ENCODE measurements at places on chromosomes 12 and 14. TPM values are rescaled to one million over a fixed set of nuclear protein-coding genes. Genes with fewer than 3 reads are reported as not detected.

DNA sequence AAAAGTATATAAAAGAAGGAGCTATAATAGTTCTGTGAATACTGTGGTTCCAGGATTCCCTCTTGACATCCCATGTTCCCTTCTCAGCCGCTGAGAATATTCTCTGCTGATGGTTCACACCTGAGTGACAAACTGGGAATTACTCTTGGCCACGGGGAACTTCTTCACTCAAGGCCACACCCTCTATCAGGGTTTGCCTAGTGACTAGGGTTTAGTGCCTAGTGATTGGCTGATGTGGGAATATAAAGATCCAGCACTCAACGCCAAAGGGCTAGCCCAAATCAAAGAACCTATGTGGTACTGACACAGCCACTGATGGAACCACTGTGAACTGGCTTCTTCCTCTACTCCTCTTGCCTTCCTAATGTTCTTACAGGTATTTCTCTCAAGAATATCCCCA, 248.4 kb downstream of the ASCL1 start:
- no peaks in the 10 kb centered on the region for H3K36me3 ChIP-seq
- no peak overlapping the region for H3K4me3 ChIP-seq
- no peaks in the 10 kb centered on the region for H3K27me3 ChIP-seq
- no peak overlapping the region for H3K27ac ChIP-seq

- DNase-seq, result peak; percentile 31
- H3K4me3 ChIP-seq, result no peak within 1 kb of the TSS
- H3K36me3 ChIP-seq, result no peaks in the 10 kb centered on the region
Observed at GRCh38 chr12:102197789-102198188, at the start of gene PMCH. PMCH (minus strand) TSS chr12:102197833; CDS start chr12:102197770, 63 bp downstream.

DNA sequence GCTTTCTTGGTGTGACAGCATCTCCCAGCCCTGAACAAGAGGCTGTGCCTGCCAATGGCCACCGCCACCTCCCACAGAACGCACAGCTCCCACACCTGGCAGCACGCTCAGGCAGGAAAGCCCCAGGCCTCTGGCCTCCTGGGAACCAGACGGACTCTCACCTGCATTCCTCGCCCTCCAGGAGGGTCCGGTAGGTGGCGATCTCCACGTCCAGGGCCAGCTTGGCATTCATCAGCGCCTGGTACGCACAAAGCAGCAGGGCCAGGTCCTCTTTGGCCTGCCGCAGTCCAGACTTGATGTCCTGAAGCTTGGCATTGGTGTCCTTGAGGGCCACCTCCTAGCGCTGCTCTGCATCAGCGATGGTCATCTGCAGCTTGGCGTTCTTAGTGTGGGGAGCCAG, 12.1 kb upstream of the KRT77 start:
- no peaks in the 10 kb centered on the region for H3K36me3 ChIP-seq
- H3K4me1 ChIP-seq, result no peaks in the 10 kb centered on the region
- DNase-seq, result no peak
- no peak overlapping the region for H3K4me3 ChIP-seq
- H3K27ac ChIP-seq, result no peak overlapping the region
- peaks cover 32% of the 10 kb centered on the region for H3K27me3 ChIP-seq

Gene IGF1
- total RNA-seq, result 1.3 TPM

Gene CCDC38
- total RNA-seq, result not detected

DNA sequence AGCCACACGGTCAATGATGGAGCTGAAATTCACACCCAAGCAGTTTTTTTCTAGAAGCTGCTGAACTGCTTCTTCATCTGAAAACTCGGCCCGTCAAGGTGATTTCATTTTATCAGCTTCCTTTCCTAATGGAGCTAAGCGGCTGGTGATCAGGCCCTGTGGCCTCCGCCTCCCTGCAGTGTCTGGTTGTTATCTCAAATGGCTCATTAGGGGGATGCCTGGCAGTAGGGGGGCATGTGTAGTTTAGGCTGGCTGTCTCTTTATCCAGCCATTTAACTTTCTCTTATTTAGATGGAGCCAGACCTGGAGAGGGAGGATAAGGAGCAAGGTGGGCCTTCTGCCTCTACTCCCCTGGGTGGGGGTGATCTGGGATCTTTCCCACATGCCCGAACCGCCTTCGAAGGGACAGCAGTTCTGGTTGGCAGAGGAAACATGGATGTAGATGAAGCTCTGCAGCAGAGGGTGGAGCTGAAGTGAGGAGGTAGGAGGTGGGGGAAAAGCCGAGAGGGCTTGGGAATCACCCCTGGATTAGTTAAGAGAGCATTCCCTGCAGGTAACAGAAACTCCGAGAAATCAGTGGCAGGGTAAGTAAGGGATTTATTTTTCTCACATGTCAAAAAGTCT, 64.4 kb downstream of the TGFB3 start:
- H3K27me3 ChIP-seq, result no peaks in the 10 kb centered on the region
- no peak overlapping the region for H3K27ac ChIP-seq
- H3K4me3 ChIP-seq, result no peak overlapping the region
- no peaks in the 10 kb centered on the region for H3K36me3 ChIP-seq
- DNase-seq, result no peak

GRCh38 chr14:61511558-61511948, 183.8 kb upstream of the HIF1A start:
- peaks cover 9% of the 10 kb centered on the region for H3K4me1 ChIP-seq
- no peaks in the 10 kb centered on the region for H3K27me3 ChIP-seq
- no peak overlapping the region for H3K4me3 ChIP-seq
- no peaks in the 10 kb centered on the region for H3K36me3 ChIP-seq
- H3K27ac ChIP-seq, result no peak overlapping the region

GRCh38 chr12:29640589-29641345, 143.0 kb downstream of the TMTC1 start:
- no peaks in the 10 kb centered on the region for H3K36me3 ChIP-seq
- H3K4me1 ChIP-seq, result no peaks in the 10 kb centered on the region
- H3K27me3 ChIP-seq, result no peaks in the 10 kb centered on the region
- no peak overlapping the region for H3K27ac ChIP-seq
- DNase-seq, result peak; percentile 61

Gene TMTC1
- total RNA-seq, result 222 TPM

GRCh38 chr14:56730538-56731145, 79.6 kb downstream of the OTX2 start:
- no peak overlapping the region for H3K4me3 ChIP-seq
- no peak overlapping the region for H3K27ac ChIP-seq
- no peaks in the 10 kb centered on the region for H3K36me3 ChIP-seq
- H3K4me1 ChIP-seq, result no peaks in the 10 kb centered on the region
- no peak for DNase-seq
- H3K27me3 ChIP-seq, result no peaks in the 10 kb centered on the region

GRCh38 chr14:85461432-85462133, 68.4 kb upstream of the FLRT2 start:
- H3K27me3 ChIP-seq, result no peaks in the 10 kb centered on the region
- H3K36me3 ChIP-seq, result no peaks in the 10 kb centered on the region
- no peak overlapping the region for H3K4me3 ChIP-seq
- no peaks in the 10 kb centered on the region for H3K4me1 ChIP-seq

- H3K27ac ChIP-seq, result no peak overlapping the region
- no peaks in the 10 kb centered on the region for H3K36me3 ChIP-seq
- H3K4me3 ChIP-seq, result no peak overlapping the region
Observed at GRCh38 chr14:51341338-51341737, 101.3 kb downstream of the TMX1 start.

Measured in fibroblast of lung (primary cell).